ENCODE measurements at places on chromosomes 2 and 18.

DNA sequence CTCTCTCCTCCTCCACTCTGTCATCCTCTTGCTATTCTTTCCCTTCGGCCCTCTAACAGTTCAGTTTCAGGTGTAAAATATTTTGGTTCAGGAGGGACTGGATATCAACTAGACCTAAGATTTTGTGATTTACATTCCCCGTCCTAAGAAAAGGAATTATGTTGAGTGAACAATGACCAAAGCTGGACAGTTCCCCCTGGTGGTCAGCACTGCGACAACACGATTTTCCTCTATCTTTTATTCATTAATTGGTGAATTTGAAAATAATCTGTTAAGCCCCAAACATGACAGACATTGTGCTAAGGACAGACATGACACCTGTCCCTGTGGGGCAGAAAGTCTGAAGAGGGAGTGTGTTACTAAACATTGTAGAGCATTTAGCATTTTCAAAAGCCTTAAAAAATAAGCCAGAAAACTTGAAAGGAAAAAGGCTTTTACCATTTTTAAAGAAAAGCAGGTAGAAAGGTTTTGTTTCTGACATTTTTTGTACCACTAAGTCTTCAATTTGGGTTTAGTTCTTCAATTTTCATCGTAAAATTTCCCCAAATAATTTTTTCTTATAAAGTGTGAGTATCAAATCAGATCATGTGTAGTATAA lies 28.4 kb upstream of the GTF2A1L start:
- DNase-seq = peak; percentile 46

DNA sequence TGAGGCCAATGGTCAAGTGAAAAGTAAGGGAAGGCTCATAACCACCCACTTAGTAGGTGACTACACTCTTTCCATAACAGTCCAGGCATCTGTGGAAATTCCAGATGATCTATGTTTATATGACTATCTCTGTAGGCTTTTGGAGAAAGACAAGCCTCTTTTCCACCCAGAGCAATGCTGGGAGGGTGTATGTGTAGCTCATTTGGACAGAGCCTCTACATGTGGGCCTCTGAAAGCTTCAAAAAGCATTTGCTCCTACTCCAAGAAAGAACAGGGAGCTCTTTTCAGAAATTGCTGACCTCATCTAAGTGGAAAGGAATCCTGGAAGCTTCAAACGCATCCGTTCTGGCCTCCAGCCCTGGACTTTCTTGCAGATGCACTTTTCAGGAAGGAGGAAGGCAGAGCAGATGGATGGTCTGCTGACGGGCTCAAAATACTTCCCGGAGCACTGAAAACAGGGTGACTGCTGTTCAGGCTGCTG lies 308.7 kb downstream of the LRATD1 start:
- DNase-seq = peak; percentile 3

DNA sequence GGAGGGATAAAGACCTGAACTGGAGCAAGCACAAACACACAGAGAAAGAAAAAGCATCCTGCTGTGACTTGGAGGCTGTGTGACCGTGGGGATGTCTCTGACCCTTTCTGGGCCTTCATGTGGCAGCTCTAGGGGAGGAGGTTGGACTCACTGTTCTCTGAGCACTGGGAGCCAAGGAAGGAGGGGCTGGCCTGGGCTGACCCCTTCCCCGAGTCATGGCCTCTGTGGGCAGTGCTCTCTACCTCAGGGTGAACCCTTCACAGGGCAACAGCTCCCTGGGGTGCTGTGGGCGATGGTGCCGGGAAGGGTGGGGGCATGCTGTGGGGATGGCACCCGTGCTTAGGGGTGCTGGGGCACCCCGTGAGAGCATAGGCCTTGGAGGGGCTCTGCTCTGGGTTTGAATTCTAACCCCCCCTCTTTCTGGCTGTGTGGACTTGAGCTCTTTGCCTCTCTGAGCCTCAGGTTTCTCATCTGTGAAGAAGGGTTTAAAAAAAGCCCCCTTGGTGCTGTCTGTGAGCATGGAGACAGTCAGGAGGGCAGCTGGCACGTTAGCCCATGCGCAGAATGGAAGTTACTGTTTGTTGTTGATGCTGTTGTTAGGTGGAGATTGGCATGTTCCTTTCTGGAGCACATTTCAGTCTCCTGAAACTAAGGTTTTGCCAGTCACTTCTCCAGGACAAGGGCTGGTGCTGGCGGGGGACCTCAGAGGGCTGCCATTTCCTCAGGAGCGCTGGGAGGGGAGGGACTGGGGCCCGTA lies 700 bp downstream of the TOGARAM2 start:
- DNase-seq = peak; percentile 21

- DNase-seq = no peak
These were observed 206.0 kb downstream of the GLI2 start for GRCh38 chr2:120941571-120942120.

DNA sequence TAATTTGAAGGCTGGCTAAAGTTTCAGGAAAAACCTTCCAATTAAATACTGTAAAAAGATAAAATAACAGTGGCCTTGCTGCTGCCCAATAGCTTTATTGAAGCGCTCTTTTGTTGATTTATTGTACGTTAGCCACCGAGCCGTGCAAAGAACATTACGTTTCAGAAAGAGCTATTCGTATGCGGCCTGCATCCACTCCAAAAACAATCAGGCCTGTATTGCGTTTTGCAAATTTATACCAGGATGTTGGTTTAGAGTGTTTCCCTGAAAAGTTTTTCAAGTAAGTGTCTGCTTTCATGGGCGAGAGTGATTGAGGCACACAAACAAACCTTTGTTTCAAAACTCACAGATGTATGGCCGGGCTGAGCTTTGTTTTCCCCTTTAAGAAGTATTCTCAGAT lies 257.2 kb upstream of the SALL3 start:
- no peak for DNase-seq

DNA sequence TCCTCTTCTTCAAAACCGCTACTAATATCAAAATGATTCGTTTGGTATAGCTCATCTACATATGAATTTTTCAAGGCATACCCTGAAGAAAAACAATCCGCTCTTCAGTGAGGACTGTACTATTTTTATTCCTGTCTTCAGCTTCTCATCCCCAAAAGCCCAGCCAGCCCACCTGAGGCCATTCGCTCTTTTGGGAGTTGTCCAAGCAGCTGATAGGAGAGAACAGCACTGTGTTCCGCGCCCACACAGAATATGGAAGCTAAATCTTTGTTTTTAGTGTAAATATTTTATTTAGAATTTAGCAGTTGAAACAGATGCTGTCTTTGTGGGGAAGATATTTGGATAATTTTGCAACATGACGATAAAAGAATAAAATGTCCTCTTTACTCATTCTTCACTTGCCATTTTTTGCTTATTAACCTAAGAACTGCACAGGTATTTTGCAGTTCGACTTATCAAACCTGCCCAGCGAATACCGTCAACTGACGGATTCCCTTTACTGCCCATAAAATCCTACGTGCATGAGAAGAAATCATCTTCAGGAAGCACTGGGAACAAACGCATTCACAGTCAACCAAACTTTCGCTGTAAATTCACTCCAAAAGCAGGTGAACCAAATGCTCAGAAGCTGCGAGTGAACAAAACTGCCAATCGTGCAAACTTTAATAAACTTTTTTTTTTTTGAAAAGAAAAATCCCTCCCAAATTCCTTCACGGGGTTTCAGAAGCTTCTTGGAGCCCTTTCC lies 3.4 kb downstream of the ZNF521 start:
- DNase-seq = no peak

All from AG10803 (cell line).